ENCODE measurements at places on chromosomes 7 and 10.
A peak's percentile ranks its signal among the peaks of the same experiment; 100 is the strongest.

- no peak for DNase-seq
Measured at GRCh38 chr7:125278318-125278717, 348.7 kb upstream of the POT1 start.

- peak; percentile 90 for DNase-seq
Measured at GRCh38 chr7:138116141-138116540, 39.9 kb downstream of the AKR1D1 start.

- no peak for DNase-seq
Measured at GRCh38 chr7:114126095-114126494, 207.3 kb upstream of the PPP1R3A start.

GRCh38 chr10:97975598-97975997 is 54.8 kb downstream of the CRTAC1 start:
- no peak for DNase-seq

DNA sequence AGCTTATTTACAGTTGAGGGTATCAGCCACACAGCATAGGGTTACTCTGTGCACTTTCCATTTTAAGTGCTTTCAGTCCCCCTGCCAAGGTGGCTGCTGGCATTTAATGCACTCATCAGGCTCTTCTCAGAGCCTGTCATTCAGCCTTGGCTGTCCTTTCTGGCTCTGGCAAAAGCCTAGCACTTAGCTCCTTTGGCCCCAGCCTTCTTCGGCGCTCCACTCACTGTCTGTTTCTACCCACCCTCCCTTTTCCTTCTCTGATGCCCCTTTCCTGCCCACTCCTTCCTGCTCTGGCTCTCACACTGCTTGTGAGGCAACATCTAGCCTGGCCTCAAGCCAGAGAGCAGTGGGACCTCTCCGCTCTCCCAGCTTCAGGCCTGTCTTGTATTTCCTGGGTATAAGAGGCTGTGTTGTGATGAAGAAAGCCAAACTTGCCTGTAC is 60.2 kb downstream of the WIPF3 start:
- DNase-seq: peak; percentile 81

- DNase-seq: no peak
Measured at GRCh38 chr7:128718967-128719642, 20.1 kb upstream of the CALU start.

- DNase-seq: peak; percentile 79
Measured at GRCh38 chr10:70649526-70649925, 22.8 kb upstream of the ADAMTS14 start.

DNA sequence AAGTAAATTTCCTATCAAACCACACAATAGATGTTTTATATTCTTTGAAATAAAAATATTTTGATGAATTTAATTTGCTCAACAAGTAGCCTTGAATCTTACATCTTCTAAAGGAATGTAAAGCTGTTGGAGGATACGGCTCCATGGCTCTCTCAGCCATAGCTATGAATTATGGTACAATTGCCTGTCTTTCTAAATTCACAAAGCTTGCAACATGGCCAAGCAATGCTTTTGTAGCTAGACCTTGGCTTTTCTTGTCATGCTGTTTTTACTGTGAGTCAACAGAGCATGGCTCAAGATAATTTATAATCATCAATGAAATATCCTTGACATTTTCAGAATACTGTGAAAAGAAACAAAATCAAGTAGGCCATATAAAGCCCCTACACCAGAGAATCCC is 286.7 kb downstream of the CACNA2D1 start:
- peak; percentile 16 for DNase-seq

DNA sequence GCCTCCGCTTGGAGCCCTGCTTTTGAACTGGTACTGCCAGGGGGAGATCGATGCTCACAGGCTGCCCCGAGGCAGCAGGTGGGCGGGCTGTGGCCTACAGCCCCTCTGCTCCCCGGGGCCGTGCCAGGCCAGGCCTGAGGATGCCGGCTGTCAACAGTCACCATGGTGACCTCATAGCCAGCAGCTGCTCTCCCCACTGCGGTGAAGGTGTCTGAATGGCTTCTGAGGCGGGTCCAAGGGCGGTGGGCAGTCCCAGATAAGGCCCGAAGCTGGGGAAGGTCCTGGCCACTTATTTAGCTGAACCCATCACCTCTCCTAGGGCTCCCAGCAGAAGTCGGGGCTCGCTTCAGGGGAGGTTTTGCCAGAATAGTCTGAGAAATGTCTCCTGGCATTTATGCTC is 179.3 kb downstream of the ARHGAP12 start:
- no peak for DNase-seq

DNA sequence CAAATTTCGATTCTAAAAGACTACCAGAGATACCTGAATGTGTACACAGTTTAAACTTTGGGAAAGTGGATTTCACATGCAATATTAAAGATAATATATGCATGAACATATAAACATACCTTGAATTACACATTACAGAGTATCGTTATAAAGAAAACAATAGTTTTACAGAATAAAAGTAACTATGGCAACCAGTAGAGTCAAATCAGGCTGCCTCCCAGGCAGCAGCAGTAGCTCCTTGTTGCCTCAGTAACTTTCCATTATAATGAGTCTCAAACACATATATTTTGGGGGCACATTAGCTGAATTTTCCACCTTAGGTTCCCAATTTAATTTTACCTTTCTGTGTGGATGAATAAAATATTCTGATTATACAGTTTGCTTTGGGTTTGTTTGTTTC is 164.4 kb upstream of the FEZF1 start:
- DNase-seq: no peak

DNA sequence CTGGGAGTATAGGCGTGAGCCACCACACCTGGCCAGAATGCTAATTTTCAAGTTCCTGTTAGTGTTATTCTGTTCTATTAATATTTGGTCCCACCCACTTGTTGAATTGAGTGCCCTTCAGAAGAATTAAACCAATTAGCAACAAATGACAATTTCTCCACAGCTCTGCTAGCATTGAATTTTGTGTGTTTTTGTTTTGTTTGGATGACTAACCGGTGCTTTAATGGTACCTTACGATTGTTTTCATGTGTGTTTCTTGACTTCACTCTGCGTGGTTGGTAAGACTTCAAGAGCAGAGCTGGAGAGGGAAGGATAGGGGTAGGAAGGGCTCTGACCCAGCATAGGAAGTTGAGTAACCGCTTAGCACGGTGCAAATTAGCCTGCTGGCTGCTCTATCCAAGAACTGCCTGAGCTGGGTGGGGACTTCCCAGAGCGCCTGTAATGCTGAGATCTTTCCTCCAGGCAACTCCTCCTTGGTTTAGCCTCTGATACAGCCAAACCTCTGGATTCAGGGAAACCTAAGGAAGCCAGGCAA is 4.6 kb downstream of the ARPC1B start:
- peak; percentile 90 for DNase-seq

DNA sequence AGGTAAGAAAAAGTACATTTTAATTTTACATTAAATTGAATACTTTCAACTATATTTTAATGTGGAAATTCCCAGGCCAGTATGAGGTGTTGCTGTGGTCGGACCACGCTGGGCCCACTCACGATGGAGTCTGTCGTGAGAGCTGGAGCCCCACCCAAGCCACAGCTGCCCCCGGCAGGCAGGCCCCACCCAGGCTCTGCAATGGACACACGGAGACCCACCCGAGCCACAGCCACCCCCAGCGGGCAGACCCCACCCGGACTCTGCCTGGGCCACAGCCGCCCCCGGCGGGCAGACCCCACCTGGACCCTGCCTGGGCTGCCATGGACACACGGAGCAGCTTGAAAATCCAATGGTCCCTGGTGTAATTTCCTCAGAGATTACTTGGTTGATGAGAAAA is 141.3 kb downstream of the PTPRN2 start:
- DNase-seq: no peak

DNA sequence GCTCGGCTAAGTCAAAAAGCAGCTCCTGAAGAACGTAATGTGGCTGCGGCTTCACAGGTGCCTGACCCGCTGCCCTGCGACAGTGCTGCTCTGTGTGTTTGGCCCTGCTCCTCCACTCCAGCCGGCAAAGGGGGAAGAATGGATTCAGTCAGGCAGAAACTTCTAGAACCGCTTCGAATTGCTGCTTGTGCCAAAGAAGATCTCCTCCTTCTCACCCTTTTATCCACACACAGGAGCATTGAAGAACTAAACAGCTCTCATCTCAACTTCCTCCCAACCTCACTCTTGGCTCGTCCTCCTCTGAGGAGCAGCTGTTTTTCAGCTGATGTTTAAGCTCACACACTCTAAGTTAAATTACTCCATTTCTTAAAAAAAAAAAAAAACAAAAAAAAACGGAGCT is 651.4 kb downstream of the INHBA start:
- DNase-seq: no peak

DNA sequence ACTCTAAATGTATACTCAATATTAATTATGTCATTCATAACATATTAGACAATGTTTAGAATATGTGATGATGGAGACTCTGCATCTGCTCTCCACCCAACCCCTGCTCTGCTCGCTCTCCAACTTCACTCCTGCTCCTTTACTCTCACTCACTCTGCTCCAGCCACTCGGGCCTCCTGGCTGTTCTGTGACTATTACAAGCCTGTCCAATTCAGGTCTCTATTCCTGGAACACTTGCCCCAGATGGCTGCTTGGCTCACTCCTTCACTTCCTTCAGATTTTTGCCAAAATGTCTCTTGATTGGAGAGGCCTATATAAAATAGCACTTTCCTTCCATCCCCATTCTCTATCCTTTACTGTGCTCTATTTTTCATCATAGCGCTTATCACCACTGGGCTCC is 84.8 kb downstream of the HBP1 start:
- no peak for DNase-seq

- DNase-seq: no peak
Measured at GRCh38 chr7:157018997-157019608, 8.6 kb upstream of the MNX1 start.

GRCh38 chr7:83876593-83876992 is 227.7 kb upstream of the SEMA3E start:
- peak; percentile 55 for DNase-seq

DNA sequence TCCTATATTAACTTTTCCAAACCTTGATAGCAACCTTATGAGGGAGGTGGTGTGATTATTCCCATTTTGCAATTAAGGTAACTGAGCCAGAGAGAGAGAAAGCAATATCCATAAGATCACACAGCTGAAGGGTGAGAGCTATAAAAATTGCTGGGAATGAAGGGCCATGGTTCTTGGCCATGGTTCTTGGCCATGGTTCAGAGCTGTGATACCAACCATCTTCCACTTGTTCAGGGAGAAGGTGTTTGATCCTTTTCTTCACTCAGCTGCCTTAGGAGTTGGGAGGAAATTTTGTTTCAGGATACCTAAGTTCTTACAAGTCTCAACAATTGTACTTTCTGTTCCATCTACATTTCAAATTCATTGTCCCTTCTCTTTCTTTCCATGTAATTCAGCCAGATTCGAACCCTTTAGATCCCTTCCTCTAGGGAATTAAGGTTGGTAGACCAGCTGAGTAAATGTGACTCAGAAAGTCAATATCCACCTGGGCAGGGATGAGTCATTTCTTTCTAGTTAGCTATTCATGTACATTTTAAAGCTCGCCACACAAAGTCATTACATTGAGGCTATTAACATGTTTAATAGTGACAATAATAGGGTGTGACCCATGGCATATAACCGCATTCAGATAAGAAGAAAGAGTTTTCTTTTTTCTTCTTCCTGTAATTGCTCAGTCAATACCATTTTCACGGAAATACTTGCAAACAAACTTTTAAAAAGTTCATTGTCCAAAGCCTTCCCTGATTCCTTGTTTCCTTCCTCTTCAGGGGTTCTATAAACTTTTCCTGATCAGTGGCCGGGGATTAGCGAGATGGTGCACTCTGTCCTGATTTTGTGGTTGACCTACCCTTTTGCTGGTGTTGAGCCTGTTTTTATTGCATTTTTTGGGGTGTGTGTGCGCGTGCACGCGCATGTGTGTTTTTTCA is 143.4 kb downstream of the TCF7L2 start:
- peak; percentile 61 for DNase-seq

DNA sequence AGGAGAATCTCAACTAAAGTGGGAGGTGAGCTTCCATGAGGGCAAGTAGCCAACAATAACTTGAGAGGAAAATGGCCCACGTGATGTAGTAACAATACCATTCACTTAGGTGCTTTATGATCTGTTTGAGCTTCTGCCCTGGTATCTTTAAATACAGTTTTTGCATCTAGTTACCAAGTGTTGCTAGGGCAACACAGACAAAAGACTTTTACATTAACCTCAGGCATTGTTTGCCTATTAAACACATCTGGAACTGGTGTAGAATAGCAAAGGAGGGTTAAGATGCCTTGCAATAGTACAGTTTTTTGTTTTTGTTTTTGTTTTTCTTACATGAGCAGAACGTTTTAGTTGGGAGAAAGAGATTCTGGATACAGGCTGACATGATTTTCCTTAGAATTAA is 97.7 kb upstream of the MTPN start:
- no peak for DNase-seq

Data from choroid plexus epithelial cell (primary cell).